Epithelial cell of prostate (primary cell): ENCODE measurements at places on chromosomes 1 and 21.
A peak's percentile ranks its signal among the peaks of the same experiment; 100 is the strongest.

DNA sequence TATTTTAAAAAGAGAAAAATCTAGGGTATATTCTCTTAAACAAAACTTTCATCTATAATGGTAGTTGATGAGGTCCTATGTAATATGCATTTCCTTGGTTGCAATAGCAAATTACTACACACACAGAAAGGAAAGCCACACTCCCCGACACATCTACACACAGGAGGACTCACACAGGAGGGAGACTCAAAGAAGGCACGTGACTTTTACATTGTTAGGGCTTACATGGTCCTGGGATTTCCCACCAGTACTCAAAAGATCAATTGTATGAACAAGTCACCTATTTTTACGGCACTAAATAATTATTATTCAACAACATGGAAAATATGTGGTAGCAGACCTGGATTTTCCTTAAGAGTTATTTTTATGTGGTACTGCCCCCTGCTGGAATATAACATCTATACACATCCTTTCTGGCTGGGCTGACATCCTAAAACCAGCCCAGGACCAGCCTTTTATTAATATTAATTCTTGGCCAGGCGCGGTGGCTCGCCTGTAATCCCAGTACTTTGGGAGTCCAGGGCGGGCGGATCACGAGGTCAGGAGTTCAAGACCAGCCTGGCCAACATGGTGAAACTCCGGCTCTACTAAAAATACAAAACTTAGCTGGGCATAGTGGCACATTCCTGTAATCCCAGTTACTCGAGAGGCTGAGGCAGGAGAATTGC is 33.9 kb upstream of the LGALS8 start:
- peak; percentile 10 for DNase-seq

DNA sequence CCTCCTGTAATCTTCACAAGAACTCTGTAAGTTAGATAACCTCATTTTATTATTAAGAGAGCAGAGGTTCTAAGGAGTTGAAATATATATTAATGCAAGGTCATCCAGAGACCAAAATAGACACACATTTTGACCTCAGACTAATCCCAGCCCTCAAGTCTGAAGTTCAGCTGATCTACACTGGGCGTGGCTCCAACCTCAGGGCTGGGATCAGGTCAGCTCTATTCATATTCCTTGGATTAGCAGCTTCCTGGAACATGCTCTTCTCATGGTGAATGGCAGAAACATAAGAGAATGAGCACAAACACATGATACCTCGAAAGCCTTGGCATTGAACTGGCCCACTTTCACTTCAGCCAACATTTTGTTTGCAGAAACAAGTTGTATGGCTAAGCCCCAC is 200.8 kb upstream of the ST6GALNAC5 start:
- DNase-seq: no peak

GRCh38 chr1:179745131-179745611 is 2.1 kb downstream of the FAM163A start:
- no peak for DNase-seq

DNA sequence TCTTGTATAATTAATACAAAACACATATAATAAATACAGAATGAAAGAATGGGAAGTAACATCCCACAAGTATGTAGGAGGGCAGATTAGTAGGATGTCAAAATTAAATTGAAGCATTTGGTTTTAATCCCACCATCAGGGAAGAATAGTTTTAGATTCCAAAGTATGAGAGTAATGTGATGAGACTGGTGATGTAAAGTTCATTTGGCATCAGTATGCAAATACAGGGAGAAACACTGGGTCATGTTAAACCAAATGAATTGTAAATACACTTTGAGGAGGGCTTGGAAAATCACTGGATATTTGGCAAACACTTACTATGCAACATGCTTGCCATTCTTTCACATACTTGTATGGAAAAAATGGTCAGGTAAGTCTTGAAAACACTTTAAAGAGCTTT is 358.8 kb downstream of the DPYD start:
- no peak for DNase-seq

DNA sequence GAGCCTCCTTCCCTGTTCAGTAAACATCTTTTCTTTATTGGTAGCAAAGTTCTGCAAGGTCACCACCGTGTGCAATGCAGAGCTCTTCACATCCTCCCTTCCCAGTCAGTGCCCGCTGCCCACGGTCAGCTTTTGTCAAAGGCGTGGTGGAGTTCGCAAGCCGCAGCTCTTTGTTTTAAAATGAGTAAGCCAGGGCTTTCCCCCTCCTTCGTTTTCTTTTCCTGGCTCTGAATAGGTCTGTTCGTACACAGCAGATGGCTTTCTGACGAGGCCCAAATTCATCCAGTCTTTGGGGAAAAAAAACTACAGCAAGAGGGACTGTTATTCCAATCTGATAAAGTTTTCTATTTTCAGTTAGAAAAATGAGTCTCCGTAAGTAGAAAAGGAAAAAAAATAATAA is 153.2 kb downstream of the LRIG2 start:
- DNase-seq: no peak

- no peak for DNase-seq
Observed at GRCh38 chr1:170530972-170531757, 801 bp upstream of the GORAB start.

GRCh38 chr21:38911484-38912101 is 105.9 kb downstream of the ETS2 start:
- no peak for DNase-seq

GRCh38 chr1:30909365-30910068 is 959 bp upstream of the SDC3 start:
- DNase-seq: no peak

GRCh38 chr1:67211589-67212563 is 45.6 kb downstream of the IL23R start:
- no peak for DNase-seq

DNA sequence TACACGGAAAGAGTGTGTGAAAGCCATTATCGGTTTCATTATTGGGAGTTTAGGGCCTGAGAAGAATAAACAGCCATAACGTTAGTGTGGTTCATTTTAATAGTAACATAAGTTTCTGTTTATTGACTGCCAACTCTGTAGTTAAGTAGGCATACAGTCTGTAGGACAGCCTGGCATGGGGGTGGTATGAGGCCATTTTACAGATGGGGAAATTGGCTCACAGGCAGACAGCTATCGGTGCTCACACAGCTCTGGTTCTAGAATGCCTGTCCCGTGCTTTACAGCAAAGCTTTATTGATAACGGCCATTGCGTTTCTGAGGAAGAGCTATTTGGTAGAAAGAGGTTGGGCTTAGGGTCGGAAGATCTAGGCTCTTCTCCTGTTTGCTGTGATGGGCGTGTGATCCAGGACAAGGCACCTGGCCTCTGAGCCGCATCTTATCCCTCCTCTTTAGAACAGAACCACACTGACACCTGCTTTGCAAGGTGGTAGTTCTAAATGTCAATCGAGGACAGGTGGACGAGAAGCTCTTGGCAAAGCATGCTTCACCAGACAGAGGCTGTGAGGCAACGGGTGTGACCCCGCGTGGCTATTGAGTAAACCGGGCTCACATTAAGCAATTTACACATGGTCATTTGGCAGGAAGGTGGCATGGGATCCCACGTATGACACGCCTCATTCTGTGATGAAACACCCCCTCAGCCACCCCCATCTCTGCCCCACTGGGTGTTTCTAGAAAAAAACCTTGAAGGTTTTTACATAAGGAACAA is 14.9 kb downstream of the ETS2 start:
- DNase-seq: no peak

DNA sequence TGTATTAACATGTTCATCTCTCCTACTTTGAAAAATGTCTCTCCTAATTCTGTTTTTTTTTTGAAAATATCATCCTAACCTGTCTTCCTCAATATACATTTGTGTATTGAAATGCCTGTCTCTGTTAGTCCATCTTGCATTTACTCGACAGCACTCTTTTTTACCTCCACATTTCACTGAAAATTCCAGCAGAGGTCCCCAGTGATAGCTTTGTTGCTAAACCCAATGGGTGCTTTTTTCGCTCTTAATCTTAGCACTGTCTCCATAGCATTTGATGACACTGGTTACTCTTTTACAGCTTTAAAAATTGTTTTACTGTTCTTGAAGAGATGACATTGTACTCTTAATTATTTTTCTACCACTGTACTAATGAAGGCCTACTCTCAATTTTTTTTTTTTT is 10.8 kb downstream of the OSBPL9 start:
- no peak for DNase-seq

GRCh38 chr1:8563944-8564537 is 246.1 kb downstream of the SLC45A1 start:
- DNase-seq: no peak

- no peak for DNase-seq
Observed at GRCh38 chr1:9292361-9293240, at the start of gene SPSB1. Gene SPSB1 (plus strand): TSS chr1:9292894. CDS start chr1:9355892, 62,998 bp downstream.

- no peak for DNase-seq
Observed at GRCh38 chr1:39846796-39847195, 36.5 kb downstream of the TRIT1 start.

GRCh38 chr1:24465638-24466037 is 37.0 kb upstream of the RCAN3 start:
- no peak for DNase-seq

GRCh38 chr1:41708332-41708731 is 210.4 kb downstream of the HIVEP3 start:
- no peak for DNase-seq

- no peak for DNase-seq
Observed at GRCh38 chr1:24912376-24913273, 17.5 kb downstream of the RUNX3 start.

- DNase-seq: no peak
Observed at GRCh38 chr1:87329051-87329525, 408 bp downstream of the LMO4 start.

- DNase-seq: no peak
Observed at GRCh38 chr1:172900376-172900997, 150.3 kb downstream of the TNFSF18 start.

DNA sequence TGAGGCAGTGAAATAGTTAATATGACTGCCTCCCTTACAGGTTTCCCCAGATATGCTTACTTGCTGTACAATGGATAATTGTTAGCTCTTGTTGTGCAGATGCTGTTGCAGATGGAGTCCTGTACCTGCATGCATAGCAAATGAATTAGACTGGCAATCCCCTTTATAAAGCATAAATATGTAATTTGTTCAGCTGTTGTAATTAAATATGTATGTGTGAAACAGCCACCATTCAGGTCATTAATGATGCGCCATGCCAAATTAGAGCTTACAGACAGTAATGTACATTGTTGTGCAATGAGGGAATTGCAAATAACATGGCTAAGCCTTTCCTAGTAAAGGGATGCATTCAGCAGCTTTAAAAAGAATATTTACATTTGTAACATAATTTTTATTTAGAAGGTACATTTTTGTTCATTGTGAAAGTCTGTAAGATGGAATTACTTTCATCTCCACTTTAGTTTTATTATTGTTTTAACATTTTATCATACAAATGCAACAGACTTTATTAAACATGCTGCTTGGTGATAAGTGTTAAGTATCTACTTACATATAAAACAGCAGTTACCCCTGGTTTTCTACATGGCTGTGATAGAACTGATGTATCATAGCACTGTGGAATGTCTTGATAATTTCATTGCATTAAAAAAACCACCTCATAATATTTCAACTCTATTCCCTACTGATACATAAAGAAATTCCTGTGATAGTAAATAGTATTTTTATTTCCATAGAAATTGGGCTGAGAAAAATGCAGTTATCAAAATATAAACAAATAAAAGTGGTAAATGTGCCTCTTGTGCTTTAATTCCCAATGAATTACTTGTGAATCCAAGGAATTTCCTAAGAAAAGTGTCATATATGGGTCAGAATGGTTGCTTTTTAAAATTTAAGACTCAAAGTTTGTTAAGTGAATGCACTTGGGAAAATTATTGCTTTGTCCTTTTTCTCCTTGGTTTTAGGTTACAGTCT is 99.0 kb downstream of the NFIA start:
- no peak for DNase-seq

GRCh38 chr1:234610666-234611224 is 767 bp upstream of the IRF2BP2 start:
- no peak for DNase-seq

DNA sequence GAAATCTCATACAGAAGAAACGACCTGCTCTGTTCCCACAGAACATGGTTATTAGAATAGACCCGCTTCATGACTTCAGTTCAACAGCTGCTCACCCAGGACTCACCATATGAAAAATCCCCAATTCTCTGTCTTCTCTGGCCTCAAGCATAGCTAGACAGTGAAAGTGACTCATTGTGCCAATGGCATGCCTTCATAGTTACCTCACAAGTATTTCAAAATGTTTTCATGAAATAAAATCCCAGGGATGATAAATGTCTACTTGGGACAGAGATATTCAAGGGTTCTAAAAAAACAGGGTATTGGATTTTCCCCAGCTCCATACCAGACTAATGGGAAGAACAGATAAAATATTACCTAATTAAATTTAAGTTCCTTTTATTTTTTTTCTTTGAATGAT is 82.3 kb downstream of the NOTCH2 start:
- DNase-seq: peak; percentile 73
